ENCODE measurements at places on chromosomes 2 and 18.

- no peak for DNase-seq
Measured at GRCh38 chr18:46035696-46036680, 36.1 kb downstream of the PSTPIP2 start.

DNA sequence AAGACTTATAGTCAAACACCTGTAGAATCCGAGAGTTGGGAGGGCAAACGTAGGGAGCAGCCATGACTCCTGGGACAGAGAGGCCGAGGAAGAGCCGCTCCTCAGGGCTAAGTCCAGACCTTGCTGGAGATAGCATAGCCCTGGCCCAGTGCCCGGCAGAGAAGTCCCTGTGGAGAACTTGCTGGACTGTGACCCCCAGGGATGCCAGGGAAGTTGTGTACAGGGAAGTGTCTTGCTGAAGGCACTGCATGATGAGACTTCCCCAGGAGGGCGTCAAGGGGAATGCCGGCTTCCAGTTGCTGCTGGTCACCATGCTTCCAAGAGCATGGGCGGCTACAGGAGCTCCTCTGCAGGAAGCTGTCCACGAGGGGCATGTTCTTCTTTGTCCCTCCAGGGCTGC lies 8.6 kb upstream of the CNDP1 start:
- DNase-seq, result no peak

- DNase-seq, result no peak
Measured at GRCh38 chr2:187445051-187445450, 3.0 kb downstream of the CALCRL start.

GRCh38 chr2:38922902-38923301 lies 33.2 kb downstream of the ARHGEF33 start:
- DNase-seq, result no peak

DNA sequence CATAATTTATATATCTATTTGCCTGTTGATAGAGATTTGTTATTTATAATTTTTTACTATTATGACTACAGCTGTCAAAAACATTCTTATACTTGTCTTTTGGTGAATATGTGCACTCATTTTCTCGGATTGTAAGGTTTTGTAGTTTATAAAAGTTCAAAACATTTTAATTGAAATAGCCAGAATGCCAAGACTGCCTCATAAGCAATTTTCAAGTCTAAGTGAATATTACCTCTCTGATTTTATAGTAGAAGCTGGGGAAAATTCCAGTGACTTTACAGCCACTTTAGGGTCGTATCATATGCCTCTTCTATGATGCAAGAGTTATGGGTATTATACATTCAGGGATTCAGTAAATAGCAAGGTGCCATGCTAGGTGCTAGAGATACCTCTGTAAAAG lies 21.0 kb downstream of the ZC3H6 start:
- DNase-seq, result no peak

GRCh38 chr18:6929370-6930102 lies 188.1 kb downstream of the LAMA1 start:
- no peak for DNase-seq

Data from activated CD4-positive, alpha-beta memory T cell treated with anti-CD3 and anti-CD28 coated beads for 36 hours (primary cell).